ENCODE measurements at places on chromosomes 6 and 20.

DNA sequence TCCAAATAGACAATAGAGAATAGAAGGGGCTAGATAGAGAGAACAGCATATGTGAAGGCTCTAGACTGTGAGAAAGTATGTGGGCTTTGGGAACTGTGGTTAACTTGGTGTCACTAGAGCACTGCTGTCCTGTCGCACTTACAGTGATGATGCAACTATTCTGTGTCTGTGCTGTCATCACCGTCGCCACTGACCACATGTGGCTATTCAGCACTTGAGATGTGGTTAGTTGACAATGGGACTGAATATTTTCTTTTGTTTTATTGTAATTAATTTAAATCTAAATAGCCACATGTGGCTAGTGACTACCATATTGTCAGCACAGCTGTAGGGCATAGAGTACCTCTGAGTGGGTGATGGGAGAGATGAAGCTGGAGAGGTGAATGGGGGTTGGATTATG, 39.0 kb upstream of the IFNGR1 start:
- DNase-seq = no peak

DNA sequence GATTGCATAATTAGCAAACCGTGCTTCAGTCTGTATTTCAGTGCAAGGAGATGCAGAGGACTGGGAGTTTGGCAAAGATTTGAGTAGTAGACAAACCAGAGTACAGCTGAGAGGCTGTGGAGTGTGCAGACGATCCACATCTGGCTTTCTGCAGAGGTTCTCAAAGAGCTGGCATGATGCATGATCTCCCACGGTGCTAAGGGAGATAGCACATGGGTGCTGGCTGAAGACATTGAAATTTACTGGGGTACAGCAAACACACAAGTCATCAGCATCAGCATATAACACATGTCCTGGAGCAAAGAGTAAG, 79.0 kb upstream of the FAM184A start:
- DNase-seq = no peak

GRCh38 chr20:54212226-54212625, 4.3 kb downstream of the PFDN4 start:
- no peak for DNase-seq

GRCh38 chr6:94376876-94377275, 957.5 kb upstream of the EPHA7 start:
- DNase-seq = no peak

DNA sequence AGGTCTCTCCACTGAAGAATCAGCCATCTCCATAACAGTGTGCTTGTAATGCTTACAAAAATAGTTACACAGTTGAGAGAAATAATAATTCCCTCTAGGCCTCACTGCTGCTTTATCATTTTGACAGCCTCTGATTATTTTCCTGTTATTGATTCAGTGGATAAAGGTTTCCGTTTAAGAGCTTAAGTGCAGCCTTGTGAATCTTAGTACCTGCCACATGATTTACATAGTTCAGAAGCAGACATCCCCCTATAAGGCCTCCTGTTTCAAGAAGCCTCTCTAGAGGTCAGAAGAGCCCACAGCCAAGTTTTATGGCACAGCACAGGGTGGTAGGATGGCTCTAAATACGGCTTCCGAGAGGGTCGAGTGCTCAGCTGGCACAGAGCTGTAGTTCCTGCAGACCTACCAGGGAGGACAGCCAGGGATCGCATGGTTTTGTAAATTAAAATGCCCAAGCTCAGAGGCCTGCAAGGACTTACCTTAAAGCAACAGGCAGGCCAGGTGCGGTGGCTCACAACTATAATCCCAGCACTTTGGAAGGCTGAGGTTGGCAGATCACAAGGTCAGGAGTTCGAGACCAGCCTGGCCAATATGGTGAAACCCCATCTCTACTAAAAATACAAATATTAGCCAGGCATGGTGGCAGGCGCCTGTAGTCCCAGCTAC, 17.6 kb upstream of the PYGB start:
- DNase-seq = no peak

- no peak for DNase-seq
Measured at GRCh38 chr20:41408986-41409385, 42.4 kb upstream of the EMILIN3 start.

DNA sequence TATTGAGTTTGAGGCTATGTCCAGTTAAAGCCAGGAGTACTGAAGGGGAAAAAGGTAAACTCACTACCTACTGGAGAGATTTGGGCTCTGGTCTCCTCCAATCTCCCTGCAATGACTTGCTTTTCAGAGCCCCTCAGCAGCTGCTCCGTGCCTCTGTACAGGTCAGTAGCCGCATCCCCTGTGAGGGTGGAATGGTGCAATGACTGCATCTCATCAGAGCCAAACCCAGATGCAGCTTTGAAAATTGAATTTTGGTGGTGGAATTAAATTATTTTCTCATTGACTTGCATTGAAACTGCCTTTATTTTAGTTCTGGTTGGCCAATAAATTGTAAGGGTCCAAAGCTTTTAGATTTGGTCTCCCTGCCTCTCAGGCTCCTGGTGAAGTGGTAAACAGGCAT, 166.7 kb downstream of the DLL1 start:
- no peak for DNase-seq

DNA sequence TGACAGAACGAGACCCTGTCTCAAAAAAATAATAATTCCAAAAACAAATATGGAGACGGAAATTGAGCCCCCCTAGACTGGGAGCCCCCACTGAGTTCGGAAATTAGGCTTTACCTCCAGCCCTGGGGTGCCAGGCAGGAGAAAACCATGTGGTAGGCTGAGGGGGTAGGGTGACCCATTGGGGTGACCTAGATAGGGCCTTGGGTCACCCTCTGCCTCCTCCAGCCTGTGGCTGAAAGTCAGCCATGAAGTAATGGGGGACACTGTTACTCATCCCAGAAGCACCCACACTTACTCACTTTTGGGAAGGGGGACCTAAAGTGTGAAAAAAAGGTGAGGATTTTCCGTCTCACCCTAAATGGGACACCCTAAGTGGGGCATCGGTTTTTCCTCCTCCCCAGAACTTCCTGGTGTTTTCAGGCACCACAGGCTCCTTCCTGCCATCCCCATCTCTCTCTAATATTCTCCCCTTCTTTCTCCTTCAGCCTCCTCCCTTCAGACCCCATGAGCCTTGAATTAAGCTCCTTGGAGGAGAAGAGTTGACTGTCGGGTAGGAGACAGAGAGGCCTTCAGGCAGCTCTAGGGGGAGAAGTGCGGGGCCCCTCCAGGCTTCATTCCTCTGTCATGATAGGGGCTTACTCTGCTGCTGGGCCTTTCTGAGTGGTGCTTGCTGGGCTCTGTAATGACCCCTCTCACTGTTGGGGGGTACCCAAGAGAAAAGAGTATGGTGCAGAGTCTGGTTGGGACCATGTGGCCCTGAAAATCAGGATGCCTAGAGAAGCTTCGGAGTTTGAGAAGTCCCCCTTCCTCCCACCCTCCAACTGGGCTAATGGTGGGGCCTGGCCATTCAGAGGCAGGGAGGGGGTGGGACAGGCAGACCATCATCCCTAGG, 2.4 kb downstream of the LTB start:
- no peak for DNase-seq

DNA sequence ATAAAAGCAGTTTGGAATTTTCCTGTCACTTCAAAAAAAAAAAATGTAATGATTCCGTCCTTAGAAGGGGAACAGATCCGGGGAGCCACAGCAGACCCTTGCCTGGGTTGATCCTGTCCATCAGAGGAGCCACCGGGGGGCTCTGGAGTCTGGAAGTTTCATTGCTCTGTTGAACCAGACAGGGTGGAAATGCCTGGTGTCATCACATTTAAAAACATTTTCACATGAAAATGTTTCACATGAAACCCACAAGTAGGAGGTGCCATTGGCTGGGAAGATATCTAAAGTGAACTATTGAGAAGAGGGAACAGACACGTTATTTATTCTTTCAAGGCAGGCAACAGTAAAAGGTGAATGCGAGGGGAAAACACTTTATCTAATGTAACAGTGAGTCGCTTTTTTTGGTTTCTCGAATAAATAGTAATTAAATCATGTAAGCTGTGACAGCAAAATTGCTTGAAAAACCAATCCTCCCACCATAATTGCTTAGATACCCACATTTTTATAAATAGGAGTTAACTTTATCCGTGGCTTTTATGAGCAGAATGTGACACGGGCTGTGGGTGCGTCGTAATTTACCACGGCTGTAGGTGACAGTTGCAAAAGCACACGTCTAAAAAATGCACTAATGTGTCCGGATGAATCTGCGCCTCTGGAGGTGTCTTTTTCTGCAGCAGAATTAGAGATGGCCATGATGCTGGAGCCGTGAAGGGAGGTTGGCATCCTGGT, 323.4 kb downstream of the TAF4 start:
- DNase-seq = no peak

Measured in HuH-7.5 (cell line).